ENCODE measurements at places on chromosomes 1 and 21.

- no peak for DNase-seq
Observed at GRCh38 chr1:235366286-235366685, 941 bp upstream of the TBCE start.

- no peak for DNase-seq
Observed at GRCh38 chr1:187624812-187625545, 796.2 kb downstream of the PLA2G4A start.

DNA sequence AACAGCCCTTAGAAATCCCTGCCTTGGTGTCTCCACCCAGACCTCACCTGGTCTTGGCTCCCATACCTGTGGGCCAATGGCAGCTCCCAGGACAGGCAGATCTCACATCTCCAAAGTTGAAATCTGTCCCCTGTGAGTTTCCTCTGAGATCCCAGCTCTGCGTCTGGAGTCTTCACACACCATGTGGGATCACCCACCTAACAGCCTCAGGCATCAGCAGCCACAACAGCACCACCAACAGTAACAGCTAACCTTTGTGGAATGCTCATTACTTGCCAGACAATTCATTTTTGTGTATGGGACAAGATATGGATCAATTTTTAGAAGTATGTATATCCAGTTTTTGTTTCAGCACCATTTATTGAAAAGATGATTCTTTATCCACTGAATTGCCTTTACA, 523.2 kb downstream of the MATN1 start:
- no peak for DNase-seq

- no peak for DNase-seq
Observed at GRCh38 chr1:11568687-11569086, 85.5 kb downstream of the FBXO2 start.

GRCh38 chr1:205592443-205593003, 39.3 kb downstream of the ELK4 start:
- no peak for DNase-seq

- DNase-seq: no peak
Observed at GRCh38 chr1:26022404-26022779, 817 bp downstream of the EXTL1 start.

DNA sequence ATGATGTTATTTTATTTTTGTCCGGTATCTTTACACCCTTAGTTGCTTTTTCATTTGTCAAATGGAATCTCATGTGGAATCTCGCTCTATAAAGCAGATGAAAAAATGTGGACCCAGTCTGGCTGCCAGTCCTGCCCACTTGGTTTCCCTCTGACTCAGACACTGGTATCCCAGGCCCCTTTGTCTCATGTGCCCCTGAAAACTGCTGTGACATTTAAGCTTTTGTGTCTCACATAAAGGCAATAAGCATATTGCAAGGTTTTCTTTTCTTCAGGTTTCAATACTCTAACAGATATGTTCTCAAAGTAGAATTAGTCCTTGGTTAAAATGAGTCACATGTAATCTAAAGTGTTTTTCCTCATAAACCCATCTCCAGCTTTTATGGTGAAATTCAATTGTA, 183.3 kb downstream of the ST6GALNAC3 start:
- no peak for DNase-seq

DNA sequence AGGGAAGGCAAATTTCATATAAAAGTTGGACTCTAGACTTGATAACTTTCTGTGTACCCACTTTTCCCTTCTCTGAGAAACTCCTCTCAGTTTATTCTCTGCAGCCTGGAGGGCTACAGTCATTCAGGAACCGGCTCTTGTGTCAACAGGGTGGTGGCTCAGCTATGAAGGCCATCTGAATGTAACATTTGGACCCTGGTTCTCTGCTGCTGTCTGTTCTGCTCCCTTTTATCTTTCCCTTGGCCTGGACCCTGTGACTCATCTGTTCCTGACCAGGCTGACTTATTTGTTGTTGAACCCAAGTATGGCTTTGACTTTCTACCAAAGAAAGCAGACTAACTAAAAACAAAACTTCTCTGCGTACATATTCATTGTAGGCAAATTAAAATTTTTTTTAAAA, 75.4 kb downstream of the CENPF start:
- no peak for DNase-seq

DNA sequence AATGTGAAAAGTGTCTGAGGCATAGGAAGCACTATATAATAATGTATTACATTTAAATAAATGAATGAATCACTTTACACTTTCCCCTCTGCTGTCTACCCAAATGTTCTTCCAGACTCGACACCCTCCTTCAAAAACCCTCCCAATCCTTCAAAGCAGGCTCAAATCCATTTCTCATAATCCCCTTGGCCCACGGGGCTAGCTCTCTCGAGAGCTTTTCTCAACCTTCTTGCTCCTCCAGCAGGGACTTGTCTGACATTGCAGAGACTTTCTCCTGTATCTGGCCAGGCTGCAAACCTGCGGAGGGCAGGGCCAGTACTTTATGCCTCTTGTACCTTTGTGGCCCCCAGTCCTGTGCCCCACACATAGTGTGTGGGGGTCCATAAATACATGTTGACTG, 14.1 kb upstream of the CNTN2 start:
- no peak for DNase-seq

DNA sequence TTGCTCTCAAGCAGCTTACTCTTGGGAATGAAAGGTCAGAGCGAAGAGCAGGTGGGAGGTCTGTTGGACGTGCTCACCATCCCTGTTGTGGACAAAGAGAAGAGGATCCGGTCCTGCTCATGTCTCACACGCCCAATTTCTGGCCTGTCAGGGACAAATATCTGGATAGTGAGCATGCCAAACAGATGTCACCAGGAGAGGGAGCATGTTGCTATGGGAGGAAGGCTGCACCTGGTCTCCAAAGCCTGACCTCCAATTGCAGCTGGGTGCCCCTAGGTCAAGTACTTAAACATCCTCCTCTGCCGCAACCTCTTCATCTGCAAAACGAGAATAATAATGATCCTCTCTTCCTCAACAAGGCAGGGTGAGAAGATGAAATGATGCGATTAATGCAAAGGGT, 53.4 kb downstream of the DMRTA2 start:
- no peak for DNase-seq

GRCh38 chr1:189787201-189787600, 690.5 kb downstream of the BRINP3 start:
- DNase-seq: no peak

DNA sequence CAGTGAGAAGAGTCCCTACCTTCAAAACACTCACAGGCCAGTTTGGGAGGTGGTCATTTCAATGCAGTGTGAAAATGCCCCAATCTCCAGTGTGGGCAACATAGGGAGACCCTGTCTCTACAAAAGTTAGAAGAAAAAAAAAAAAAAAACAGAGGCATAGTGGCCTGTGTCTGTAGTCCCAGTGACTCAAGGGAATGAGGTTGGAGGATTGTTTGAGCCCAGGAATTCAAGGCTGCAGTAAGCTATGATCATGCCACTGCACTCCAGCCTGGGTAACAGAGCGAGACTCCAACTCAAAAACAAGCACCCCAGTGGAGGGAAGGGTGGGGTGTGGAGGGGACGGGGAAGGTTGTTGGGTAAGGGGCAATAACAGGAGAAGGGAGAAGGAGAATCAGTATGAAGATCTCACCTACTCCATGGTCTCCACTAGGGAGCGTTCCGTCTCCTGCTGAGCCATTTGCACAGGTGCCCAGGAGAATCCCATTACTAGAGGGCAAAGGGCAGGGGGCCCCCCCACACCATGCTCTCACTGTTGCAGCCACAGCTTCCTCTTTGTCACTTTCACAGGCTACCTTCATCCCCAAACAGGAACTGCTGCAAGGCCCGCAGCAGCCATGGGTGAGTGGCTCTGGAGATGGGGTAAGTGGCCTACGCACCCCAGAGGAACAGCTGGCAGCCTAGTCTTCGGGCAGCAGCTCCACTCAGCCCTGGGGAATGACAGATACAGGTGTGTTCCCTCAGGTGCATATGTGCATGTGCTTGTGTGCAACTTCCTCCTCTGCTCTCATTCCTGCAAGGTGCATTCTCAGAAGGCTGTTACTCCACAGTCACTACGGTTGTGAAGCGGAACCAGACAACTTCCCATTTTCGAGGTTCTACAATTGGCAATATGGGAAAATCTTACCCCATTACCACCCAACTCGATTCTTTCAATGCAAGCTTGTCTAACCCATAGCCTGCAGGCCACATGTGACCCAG, 87.9 kb upstream of the LYST start:
- peak; percentile 35 for DNase-seq

GRCh38 chr21:36803051-36803645, 104.2 kb downstream of the SIM2 start:
- DNase-seq: no peak

GRCh38 chr1:204826970-204827369, 43.7 kb upstream of the NFASC start:
- no peak for DNase-seq

- DNase-seq: no peak
Observed at GRCh38 chr21:42044871-42045495, 26.1 kb upstream of the UMODL1 start.

- DNase-seq: no peak
Observed at GRCh38 chr1:34695580-34695979, 59.3 kb upstream of the GJB5 start.

DNA sequence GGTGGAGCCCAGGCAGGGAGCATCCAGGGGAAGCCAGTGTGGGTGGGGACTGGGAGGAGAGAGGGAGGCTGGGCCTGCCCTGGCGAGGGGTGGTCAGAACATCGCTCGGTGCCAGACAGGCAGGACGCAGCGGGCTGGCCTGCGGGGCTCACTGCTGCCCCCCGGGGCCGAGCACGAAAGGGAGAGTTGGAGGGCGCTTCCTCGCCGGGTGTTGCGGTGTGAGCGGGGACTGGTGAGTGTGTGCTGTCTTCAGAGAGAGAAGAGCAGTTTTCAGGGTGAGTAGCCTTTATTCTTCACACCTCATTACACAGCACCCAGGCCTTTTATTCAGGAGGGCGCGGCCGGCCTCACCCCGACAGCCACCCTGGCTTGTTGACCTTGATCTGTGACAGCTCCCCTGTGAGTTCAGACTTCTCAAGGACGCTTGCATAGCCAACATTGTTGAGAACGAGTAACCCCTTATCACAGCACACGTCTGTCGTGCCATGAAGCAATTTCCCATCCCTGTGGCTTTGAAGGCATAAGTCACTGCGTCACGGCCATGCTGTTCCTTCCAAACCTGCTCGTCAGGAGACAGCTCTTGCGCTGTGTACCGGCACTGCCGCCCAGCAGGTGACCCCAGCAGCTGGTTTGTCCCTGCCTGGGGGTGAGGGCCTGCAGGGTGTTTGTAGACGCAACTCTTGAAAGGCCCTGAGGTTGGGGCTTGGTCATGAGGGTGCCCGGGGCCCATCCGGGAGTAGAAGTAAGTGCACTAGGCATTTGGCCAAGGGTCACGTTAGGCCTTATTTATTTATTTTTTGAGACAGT, 54.6 kb downstream of the PRKCZ start:
- DNase-seq: no peak

DNA sequence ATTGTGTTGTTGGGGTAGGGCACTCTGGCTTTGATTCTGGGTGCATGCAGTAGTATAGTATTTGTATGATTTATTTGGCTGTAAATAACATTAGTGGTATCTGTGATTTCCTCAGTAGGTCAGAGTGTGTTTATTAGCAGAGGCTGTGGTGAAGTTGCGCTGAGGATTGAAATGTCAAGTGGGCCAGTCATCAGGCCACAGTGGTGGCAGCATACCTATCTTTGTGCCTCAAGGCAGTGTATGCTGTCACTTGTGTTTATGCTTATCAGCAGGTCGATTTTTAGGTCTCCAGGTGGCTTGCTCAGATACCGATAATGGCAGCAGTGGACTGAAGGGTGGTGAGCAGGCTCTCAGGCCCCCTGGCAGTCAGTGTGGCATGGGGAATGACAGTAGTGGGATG, 11.3 kb downstream of the LY9 start:
- DNase-seq: no peak

DNA sequence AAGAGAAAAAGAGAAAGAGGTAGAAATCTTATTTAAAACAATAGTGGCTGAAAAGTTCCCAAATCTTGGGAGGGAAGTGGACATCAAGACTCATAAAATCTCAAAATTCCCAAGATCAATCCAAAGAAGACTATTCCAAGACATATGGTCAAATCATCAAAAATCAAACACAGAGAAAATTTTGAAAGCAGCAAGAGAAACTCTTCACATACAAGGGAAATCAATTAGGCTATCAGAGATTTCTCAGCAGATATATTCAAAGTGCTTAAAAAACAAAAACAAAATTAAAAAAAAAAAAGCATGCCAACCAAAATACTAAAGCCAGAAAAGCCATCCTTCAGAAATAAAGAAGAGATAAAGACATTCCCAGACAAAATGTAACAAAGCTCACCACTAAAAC, 52.6 kb upstream of the RALGPS2 start:
- no peak for DNase-seq

GRCh38 chr1:19811206-19811851, 3.8 kb downstream of the RNF186 start:
- DNase-seq: peak; percentile 21

DNA sequence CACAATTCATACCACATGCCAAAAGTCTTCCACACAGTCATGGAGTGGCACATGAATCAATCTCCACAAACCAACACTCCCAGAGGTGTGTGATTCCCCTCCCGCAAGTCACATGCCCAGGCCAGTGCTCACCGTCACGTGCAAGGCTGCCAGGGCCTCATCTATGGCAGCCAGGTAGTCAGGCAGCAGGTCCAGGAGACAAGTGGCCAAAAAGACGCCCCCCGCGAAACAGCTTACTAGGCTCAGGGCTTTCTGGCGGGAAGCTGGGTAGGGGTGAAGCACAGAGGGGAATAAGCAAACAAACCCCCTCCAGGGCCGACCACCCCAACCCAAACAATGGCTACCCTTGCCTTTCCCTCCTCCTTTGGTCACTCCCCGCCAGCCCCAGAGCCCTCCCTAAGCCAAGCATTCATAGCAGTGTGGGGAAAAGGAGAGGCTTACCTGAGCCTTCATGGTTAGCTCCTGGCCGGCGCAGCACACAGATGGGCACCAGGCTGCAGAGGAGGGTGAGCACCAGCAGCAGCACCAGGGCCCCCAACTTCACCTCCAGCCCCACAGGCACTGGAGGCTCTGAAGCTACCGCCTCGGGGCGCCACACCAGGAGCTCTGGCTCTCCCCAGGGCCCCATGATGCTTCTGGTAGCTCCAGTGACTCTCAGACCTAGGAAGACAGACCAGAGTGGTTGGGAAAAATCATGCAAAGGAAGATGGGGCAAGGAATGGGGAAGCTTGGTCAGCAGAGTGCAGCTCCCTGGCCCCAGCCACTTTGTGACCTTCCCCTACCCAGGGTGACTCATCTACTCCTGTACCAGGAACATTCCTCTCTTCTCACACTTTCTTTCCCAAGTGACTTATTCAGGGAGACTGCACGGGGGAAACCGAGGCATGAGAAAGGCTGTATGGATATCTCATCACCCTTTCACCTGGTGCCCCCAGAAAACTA, 978 bp downstream of the SLC39A1 start:
- no peak for DNase-seq

DNA sequence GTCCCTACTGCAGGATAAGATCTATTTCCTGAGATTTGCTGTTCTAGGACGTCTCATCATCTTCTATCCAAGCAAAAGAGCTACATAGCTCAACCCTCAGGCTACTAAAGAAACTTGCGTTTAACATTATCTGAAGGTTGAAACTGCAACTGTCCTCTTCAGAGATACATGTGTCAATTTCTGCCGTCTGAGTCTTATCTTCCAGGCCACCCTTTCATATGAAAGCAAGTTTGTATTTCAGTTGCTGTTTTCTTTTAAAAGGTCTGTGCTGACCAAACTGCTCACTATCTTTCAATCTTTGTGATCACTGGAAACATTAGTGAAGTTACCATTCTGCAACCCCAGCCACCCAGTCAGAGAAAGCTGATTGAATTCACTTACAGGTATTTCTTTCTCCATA, 108.6 kb upstream of the RAB3GAP2 start:
- DNase-seq: no peak
